Stimulated activated CD4-positive, alpha-beta T cell treated with anti-CD3 and anti-CD28 coated beads, Interleukin-15, amount 100 ng/mL, for 1 hour (primary cell): ENCODE measurements at places on chromosomes 7 and 10.

DNA sequence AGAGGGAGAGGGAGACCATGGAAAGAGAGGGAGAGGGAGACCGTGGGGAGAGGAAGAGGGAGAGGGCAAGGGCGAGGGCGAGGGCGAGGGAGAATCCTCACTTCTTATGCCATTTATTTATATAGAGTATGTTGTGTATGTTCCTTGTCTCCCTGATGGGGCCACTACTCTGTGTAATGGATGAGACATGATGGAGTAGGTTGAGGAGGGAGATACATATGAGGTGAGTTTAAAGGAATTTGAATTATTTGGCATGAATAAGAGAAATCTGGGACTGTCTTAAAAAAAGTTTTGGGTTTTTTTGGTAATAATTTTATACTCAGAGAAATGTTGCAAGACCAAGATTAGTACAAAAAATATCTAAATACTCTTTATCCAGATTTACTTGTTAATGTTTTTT, 20.1 kb downstream of the CCSER2 start:
- DNase-seq: no peak

DNA sequence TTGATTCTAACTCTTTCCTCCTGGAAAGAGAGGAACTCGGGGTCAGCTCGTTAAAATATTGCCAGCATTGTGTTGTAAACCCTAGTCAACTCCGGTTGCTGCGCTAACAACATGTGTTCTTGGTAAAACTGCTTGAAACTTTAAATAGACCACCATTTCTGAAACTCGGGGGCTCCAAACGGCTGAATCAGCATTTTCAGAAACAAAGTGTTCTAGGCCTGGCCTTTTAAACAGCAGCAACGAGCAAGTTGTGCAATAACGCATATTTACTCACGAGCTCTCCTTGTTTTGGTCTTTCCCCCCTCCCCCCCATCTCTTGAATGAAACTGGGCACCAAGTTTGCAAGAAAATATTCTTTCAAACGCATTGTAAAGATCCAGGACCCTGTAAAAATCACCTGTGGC, 9.2 kb upstream of the GRB10 start:
- no peak for DNase-seq

- no peak for DNase-seq
Observed at GRCh38 chr7:55556031-55556430, 16.3 kb downstream of the VOPP1 start.

DNA sequence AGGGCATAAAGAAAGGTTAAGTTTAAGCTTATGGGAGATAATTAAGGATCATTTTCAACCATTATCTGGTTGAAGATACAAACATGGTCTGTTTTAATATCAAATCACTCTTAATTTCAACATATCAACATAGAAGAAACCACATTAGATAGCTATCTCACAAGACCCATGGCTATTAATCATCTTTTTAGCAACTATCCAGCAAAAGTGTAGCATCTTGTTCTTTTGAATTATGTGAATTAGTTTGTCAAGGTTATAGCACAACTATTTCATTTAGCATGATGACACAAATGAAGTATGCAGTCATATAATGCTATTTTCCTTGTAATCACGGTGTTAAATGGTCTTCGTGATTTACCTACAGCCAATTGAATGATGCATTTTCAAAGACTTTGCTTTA, 58.9 kb upstream of the PPP1R9A start:
- DNase-seq: no peak

DNA sequence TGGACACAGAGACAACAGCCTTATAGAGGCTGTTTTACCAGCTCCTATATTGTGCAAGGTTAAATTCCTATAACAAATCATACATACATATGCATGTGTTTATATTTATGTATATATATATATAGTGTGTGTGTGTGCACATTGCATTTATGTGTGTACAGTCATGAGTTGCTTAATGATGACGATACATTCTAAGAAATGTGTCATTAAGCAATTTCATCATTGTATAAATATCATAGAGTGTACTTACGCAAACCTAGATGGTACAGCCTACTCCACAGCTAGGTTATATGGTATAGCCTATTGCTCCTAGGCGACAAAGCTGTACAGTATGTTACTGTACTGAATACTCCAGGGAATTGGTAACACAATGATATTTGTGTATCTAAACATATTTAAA, 30.1 kb upstream of the TNKS2 start:
- DNase-seq: no peak

- DNase-seq: no peak
Observed at GRCh38 chr7:131501422-131501821, 55.0 kb downstream of the PODXL start.

GRCh38 chr10:80333983-80334382, 22.6 kb downstream of the DYDC1 start:
- DNase-seq: no peak

DNA sequence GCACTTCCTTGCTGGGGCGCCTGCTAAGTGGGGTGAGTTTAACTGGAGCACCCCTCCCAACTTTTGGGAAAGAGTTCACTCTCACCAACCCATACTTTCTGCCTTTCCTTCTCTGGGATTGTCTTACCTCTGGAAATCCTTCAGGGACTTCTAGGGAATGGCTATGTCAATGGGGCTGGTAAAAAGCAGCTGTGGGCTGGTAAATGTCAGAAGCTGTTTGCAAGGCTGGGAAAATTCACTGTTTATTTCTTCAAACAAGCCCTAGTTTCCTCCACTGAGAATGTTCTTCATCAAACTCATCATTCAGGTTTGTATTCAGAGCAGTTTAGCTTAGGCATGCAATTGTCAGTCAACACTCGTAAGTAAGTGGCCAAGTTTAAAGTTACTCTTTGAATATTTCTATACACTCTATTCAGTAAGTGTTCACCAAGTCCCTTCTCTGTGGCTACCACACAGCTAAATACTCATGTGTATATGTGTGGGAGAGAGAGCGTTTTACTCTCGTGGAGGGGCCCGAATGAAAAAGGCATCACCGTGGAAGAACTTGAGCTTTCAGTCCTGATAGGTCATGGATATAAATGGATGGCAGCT, 654.8 kb downstream of the LRMDA start:
- no peak for DNase-seq

- no peak for DNase-seq
Observed at GRCh38 chr10:74011770-74012169, 13.9 kb downstream of the VCL start.

DNA sequence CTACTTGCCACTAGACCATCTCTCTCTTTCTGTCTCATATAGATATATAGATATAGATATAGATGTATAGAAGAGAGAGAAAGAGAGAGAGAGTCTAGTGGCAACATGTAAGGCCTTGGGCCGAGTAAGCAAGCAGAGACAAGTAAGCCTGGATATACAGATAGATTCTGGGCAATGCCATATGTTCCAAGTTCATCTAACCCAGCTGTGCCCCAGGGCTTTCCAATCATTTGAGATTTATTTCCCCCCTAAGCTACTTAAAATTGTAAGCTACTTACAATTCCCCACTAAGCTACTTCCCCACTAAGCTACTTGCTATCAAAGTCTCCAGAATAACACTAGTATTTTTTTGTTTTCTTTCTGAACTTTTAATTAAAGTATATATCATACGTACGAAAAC, 1094.1 kb downstream of the DNAJB9 start:
- no peak for DNase-seq

DNA sequence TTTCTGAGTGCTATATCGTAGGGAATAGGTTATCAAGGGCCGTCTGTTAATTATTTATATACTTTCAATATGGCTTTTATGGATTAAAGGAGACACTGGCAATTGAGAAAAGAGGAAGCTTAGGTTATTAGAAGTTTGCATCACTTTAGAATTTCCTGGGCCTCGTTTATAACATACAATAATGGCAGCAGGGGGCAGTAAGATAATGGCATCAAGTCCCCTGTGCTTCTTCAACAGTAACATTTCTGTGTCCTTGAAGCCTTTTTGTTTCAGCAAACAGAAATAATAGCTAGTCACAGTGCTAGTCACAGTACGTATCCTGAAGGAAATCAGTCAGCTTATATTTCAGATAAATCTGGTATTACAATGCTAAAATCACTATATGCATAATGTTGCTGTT, 41.9 kb downstream of the SPAM1 start:
- DNase-seq: no peak

GRCh38 chr10:82942286-82943099, 1067.5 kb downstream of the NRG3 start:
- DNase-seq: no peak

DNA sequence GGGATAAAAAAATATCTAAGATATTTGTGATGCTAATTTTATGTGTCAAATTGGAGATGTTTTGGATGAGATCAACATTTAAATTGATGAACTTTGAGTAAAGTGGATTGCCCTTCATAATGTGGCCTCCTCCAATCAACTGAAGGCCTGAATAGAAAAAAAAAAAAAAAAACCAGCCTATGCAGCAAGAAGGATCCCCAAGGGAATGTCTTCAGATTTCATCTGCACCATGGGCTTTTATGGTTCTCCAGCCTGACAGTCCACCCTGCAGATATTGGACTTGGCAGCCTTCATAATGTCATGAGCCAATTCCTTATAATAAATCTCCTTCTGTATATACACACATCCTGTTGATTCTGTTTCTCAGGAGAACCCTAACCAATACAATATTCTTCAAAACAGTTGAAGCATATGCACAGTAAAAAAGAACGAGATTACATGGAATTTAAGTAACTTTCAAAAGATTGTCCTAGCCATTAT, 316.9 kb upstream of the PLXDC2 start:
- DNase-seq: no peak

DNA sequence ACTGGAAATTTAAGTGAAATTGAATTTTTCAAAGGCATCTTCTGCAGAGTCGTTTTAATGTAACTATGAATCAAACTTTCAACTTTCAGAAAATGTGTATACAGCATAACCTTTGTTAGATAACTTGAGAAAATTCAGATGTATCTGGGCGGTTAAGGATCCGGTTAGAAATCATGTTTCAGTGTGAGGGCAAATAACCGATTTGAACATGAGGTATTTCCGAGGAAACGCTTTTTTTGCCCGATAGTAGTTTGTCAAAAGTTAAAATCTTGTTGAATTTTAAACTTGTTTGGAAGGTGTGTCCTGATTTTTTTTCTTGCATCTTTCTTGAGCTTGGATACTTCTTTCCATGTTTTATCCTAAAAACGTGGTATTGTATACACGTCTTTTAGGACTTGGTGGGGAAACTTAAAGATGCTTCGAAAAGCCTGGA, 1.3 kb upstream of the BMI1 start:
- no peak for DNase-seq

GRCh38 chr7:92266415-92267241, 20.9 kb downstream of the ANKIB1 start:
- no peak for DNase-seq

DNA sequence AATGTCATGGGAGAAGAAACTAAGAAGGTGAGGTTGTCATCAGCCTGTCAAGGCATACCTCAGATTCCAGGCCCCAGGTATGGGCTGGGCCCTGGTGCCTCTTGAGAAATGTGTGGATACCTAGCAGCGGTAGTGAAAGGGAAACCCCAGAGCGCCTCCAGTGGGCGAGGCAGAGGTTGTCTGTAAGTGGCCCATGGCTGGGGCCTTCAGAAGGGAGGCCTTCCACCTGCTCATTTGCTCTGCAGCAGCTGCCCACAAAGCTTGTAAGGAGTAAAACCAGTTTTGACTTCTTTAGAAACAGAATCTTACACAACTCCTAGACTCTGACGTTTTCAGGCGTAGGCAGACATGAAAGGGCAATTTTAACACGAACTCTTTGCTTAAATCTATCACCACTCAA, 509.9 kb downstream of the PARD3 start:
- DNase-seq: no peak

- no peak for DNase-seq
Observed at GRCh38 chr7:102120666-102121195, 165.9 kb upstream of the SH2B2 start.

GRCh38 chr7:30969604-30969970, 5.8 kb downstream of the GHRHR start:
- DNase-seq: no peak

- no peak for DNase-seq
Observed at GRCh38 chr7:119929891-119930290, 343.1 kb upstream of the KCND2 start.

DNA sequence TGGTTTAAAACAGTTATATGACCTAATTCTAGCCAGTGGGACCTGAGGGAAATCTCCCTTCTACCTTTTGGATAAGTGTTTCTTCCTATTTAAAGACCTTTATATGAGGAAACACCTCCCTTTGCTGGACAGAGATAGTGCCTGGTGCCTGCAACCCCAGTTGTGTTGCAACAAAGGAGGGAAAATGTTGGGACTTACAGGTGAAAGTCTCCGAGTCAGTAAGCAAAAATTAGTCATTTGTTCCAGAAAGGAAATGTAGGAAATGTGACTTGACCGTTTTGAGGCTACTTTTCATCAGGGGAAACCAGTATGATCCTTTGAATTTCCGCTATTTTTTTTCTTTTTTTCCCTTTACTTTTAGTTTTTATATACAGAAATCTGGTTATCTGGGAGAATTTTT, 165.5 kb downstream of the DKK1 start:
- DNase-seq: no peak

DNA sequence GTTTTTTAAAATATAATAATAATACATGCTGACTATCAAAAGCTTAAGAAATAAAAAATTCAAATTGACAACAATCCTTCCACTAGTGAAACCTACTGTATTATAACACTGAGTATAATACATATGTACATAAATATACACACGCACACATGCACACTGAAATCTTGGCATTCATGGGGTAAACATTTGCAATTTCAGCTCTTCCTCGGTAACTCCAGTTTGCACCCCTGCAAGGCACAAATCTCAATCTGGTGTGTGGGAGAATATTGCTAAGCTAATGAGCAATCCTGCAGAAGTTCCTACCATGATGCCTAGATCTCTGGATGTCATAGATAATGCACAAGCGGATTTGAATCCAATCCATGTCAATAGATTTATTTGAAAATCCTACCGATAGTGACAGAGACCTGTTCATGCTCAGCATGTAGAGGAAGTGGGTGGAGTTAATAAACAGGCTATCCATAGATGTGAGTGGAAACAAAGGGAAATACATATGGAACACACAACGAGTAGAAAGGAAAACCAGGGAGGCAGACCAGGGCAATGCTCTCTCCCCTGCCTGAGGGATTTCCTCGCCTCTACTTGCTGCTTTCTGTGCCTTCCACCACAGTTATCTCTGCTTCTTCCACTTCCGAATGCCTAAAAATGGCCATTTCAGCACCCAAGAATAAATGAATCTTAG, 38.1 kb upstream of the LANCL2 start:
- DNase-seq: no peak

- DNase-seq: no peak
Observed at GRCh38 chr10:115606741-115607140, 513.6 kb downstream of the ATRNL1 start.

- DNase-seq: no peak
Observed at GRCh38 chr10:20313665-20314064, 497.4 kb downstream of the PLXDC2 start.

DNA sequence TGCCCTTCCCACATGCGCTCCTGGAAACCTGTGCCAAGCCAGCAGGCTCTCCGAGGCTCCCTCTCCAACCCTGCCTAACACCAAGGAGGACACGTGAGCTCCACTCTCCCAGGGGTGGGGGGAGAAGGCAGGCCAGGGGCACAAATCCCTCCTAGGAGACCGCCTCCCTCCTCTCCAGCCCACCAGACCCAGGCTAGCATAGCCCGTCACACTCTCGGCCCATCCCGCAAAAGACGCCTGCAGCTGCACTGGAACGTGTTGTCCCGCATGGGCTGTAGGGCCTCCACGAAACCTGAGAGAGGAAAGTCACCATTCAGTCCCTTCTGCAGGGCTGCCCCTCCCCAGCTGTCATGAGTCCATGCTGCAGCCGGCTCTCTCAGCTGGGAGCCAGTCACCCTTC, 126.3 kb downstream of the MAD1L1 start:
- no peak for DNase-seq

- no peak for DNase-seq
Observed at GRCh38 chr10:3033925-3034324, 33.4 kb upstream of the PFKP start.
